Cerebellum (tissue), 4 donors: ENCODE measurements at places on chromosomes 11 and 22. TPM values are rescaled to one million over a fixed set of nuclear protein-coding genes. Genes with fewer than 3 reads are reported as not detected.

Gene NOX4
- 5.3 TPM for total RNA-seq

Gene GLYAT
- not detected for total RNA-seq

Gene PHLDA2
- not detected for total RNA-seq

Gene YPEL1
- total RNA-seq = 38.7 TPM

Gene DEFB131B
- not detected for total RNA-seq

Gene TMPRSS4
- not detected for total RNA-seq

Gene TMEM25
- total RNA-seq = 53.9 TPM

Gene CLMP
- 16.5 TPM for total RNA-seq

Gene SCGB2A2
- total RNA-seq = not detected

Gene MAPK8IP2
- 38.4 TPM for total RNA-seq
